ENCODE measurements at places on chromosomes 16 and 17. TPM values are rescaled to one million over a fixed set of nuclear protein-coding genes. Genes with fewer than 3 reads are reported as not detected.
A peak's percentile ranks its signal among the peaks of the same experiment; 100 is the strongest.

- no peak for DNase-seq
- peaks cover 11% of the 10 kb centered on the region for H3K4me1 ChIP-seq
- H3K4me3 ChIP-seq: no peak overlapping the region
- H3K27ac ChIP-seq: no peak overlapping the region
Measured at GRCh38 chr17:64187093-64187895, 57.4 kb upstream of the ERN1 start.

- H3K27me3 ChIP-seq: no peaks in the 10 kb centered on the region
- DNase-seq: no peak
- no peaks in the 10 kb centered on the region for H3K4me1 ChIP-seq
- H3K36me3 ChIP-seq: no peaks in the 10 kb centered on the region
- no peak overlapping the region for H3K4me3 ChIP-seq
- H3K27ac ChIP-seq: no peak overlapping the region
Measured at GRCh38 chr16:49580751-49581303, 207.2 kb downstream of the C16orf78 start.

DNA sequence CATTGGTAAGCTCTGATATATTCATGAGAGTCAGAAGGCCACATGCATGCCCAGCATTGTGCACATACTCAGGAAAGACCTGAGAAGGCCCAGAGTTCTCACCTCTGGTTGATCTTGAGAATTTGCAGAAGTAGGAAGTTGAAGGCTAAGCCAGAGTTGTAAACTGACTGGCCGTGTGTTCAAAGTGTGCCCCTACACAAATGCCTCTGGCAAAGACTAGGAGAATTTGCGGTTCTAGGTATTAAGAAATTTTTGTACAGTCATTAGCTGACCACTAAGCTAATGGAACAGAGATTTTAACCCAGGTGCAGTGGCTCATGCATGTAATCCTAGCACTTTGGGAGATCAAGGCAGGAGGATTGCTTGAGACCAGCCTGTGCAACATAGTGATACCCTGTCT, 25.0 kb downstream of the FBXL20 start:
- H3K4me1 ChIP-seq: peaks cover 16% of the 10 kb centered on the region
- H3K36me3 ChIP-seq: no peaks in the 10 kb centered on the region
- H3K27me3 ChIP-seq: no peaks in the 10 kb centered on the region
- H3K4me3 ChIP-seq: no peak overlapping the region

DNA sequence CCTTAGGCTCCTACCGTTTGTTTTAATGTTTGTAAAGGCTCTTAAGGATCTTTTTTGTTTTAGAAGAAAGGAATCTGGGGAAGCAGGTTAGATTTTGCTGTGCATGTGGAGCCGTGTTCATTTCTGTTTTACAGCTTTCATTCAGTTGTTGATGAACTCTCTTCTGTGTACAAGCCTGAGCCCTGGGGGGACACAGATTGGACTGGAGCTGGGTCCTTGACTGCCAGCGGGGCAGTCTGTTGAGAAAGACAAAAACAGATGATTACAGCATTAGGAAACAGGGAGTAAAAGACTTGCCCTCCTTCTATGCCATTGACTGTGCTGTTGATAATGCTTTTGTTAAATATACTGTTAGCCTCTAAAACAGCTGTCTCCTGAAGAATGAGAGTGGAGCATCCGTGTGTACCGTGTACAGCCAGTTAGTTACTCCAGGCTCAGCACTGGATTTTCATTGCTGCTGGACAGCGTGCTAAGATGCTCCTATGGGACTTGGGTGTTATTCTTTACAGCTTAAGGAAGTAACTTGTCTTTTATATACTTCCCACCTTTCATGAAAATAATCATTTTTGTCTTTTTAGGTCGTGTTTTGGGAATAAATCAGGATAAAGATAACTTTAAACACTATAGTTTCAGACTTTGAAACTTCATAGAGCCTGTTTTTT, 3.2 kb downstream of the MAP1LC3B start:
- H3K27me3 ChIP-seq: no peaks in the 10 kb centered on the region
- H3K36me3 ChIP-seq: peaks cover 10% of the 10 kb centered on the region
- peak; percentile 33 for DNase-seq
- H3K4me3 ChIP-seq: no peak overlapping the region
- peak overlapping the region; percentile 77 for H3K27ac ChIP-seq

DNA sequence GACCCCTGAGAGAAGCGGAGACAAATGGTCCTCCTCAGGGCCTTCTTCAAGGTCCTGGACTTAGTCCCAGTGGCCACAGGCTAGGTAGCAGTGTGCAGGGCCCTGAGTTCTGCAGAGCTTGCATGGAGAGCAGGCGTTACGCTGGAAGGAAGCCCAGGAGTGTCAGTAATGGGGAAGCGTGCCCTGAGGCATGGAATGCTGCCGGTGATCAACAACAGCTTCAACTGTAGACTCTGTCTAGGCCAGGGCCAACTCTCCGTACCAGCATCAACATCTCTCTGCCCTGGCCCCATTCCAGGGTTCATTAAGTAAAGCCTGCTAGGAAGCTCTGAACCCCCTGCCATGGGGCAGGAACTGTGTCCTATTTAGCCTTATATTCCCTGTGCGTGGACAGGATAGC, 568 bp upstream of the TNK1 start:
- peaks cover 6% of the 10 kb centered on the region for H3K4me1 ChIP-seq
- peak overlapping the region; percentile 63 for H3K4me3 ChIP-seq
- H3K27ac ChIP-seq: no peak overlapping the region
- no peaks in the 10 kb centered on the region for H3K36me3 ChIP-seq
- peak; percentile 81 for DNase-seq

DNA sequence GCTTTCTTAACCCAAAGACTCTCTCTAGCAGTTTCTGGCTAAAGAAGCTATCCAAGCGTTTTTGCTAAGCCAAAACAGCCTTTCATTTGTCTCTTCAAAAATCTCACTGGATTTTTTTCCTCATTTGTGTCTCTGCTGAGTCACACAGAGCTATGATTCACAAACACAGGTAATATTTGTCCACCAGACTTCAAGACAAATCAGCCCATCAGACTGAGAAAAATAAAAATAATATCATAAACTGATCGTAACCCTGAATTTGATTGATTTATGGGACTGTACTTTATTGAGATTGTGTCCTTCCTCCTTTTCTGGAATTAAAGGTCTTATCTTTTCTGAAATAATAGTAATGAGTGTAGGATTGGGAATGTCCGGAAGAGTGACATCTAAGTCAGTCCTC, 25.8 kb downstream of the TRIM16 start:
- no peak overlapping the region for H3K27ac ChIP-seq
- no peaks in the 10 kb centered on the region for H3K27me3 ChIP-seq
- 0 out of 2 replicates have a peak, but pooled peaks cover 5% of the 10 kb centered on the region for H3K4me1 ChIP-seq
- no peak overlapping the region for H3K4me3 ChIP-seq

DNA sequence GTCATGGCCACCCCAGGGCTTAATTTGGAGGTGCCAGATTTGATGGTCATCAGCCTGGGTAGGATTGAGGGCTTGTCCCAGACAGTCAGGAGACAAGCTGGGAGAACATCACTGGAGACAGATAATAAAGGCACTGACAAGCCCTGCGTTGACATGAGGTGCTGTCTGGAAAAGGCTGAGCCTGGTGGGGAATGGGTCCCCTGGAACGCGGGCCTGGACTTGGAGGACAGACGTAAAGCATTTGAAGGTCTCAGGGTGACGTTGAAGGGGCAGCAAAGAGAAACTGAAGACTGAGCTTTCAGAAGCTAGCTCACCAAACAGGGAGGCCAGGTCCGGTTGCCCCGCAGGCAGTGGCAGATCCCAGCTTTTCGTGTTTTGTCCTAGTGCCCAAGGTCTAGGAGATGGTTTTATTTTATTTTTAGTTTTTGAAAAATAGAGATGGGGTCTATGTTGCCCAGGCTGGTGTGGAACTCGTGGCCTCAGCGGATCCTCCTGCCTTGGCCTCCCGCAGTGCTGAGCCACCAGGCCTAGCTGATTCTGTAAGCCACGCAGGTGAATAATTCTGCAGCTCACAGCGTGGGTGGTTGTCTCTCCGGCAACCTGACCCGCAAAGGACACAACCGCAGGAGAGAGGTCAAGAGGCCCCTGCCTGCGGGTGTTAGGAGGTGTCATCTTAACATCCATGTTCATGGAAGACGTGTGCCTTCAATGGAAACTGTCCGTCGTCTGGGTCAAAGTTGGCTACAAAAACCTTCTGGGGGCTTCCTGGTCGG, 37.6 kb downstream of the METRNL start:
- H3K36me3 ChIP-seq: no peaks in the 10 kb centered on the region
- H3K4me3 ChIP-seq: no peak overlapping the region
- H3K4me1 ChIP-seq: no peaks in the 10 kb centered on the region

DEXI gene
- total RNA-seq: 101 TPM

KRTAP1-3 gene
- not detected for total RNA-seq

All from GM23248 (cell line).